Lung (tissue), 17 donors: ENCODE measurements at places on chromosomes 5 and 9.

GRCh38 chr5:122775550-122776542 lies 966 bp downstream of the SNX2 start:
- peaks cover 3% of the 10 kb centered on the region for H3K36me3 ChIP-seq
- peak overlapping the region; percentile 94 for H3K4me3 ChIP-seq
- DNase-seq: peak; percentile 63
- H3K4me1 ChIP-seq: peaks cover 14% of the 10 kb centered on the region
- H3K27me3 ChIP-seq: no peaks in the 10 kb centered on the region

DNA sequence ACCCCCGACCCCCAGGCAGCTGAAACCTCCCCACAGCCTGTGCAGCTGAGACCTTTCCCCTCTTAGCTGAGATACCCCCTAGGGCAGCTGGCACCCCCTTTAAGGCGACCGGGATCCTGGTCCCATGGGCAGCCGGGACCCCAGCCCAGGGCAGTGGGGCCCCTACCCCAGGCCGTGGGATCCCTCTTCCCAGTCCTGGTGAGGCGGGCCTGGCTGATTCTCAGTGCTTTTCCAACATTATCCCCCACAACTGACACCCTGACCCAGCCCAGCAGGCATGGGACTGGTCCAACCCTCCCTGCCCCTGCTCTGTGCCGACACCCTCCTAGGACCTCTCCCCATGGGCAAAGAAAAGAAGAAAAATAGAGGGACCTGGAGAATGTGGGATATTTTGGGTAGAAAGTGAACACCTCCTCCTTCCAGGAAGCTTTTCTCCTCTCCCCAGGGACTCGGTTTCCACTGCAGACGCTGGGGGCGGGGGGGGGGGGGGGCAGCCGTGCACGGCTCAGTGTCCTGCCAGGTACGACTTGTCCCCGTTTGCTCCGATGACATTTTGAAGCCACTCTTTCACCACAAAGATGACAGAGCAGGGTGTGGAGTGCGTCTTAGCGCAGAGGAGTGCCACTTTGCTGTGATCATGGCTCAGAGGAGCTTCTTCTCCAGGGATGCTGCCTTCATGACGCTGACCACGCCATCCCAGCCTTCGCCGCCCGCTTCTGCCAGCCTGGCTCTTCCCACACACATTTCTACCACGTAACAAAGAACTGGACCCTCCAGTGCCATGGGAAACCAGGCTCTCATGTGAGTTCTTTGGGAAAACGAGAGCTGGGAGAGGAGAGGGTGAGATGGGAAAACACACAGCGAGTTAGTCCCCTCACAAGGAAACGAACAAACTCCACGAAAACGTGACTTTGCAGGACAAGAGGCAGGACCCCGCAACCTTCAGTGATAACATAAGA lies 47.5 kb downstream of the MRPL36 start:
- no peaks in the 10 kb centered on the region for H3K4me1 ChIP-seq
- H3K4me3 ChIP-seq: no peak overlapping the region
- DNase-seq: no peak
- H3K27ac ChIP-seq: no peak overlapping the region
- H3K36me3 ChIP-seq: no peaks in the 10 kb centered on the region

DNA sequence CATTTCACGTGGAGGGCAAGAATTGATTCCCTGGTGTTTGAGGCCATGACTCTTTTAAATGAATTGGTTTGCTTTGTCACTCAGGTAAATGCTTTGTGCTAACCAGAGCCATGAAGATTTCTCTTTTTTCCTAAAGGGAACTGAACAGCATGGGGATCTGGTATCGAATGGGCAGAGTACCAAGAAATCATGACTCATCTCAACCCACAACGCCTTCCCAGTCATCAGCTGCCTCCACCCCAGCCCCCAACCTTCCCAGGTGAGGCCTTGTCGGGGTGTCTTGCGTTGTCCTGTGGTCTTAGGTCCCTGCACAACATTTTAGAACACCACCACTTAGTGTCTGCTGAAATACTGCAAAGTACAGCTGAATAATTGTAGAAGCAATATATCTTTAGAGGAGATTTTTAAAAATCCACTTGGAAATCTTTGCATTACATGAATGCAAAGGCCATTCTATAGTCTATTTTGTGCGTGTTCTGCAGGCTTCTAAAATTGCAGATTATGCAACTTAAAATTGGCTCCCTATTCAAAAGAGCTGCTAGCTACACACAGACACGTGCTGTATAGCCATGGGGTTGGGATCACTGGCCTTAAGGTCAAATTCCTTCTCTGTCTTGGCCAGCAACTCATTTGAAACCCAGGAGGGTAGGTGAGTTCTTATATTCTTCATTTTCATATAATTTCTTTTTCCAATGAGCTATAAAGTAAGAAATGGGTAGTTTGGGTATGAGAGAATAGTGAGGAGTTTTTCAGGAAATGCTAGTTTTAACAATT lies 69.0 kb downstream of the MVB12B start:
- H3K36me3 ChIP-seq: peaks cover 6% of the 10 kb centered on the region
- H3K27me3 ChIP-seq: no peaks in the 10 kb centered on the region
- H3K4me1 ChIP-seq: peaks cover 17% of the 10 kb centered on the region
- H3K4me3 ChIP-seq: no peak overlapping the region
- H3K27ac ChIP-seq: no peak overlapping the region

DNA sequence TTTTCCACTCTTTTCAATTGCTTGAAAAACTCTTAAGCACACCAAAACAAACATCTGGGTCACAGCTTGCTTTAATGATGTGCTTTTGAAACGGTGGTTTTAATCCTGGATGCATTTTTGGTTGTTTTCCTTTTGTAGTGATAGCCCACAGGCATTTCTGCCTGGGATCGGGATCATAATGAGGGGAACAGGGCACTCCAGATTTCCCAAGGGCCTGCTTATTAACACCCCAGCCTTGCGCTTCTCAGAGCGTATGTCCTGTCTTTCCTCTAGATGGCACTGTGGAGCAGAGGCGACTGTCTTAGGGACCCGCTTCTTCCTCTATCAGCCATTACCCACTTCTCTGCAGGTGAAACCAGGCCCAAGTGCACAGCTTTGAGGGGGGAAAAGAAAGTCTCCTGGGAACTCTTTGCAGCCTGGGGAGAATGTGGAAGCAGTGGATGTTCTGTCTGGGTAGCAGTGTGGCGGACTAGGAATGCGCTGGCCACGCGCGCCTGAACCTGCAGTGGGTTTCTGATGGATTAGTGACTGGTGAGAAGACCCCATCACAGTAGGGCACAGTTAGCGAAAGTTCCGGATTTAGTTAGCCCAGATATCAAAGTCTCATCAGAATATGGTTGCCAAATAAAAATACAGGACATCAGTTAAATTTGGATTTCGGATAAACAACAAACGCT lies 190.1 kb downstream of the GNA14 start:
- no peaks in the 10 kb centered on the region for H3K27me3 ChIP-seq
- no peak overlapping the region for H3K4me3 ChIP-seq
- peak; percentile 85 for DNase-seq
- peaks cover 8% of the 10 kb centered on the region for H3K4me1 ChIP-seq
- no peak overlapping the region for H3K27ac ChIP-seq
- H3K36me3 ChIP-seq: no peaks in the 10 kb centered on the region

DNA sequence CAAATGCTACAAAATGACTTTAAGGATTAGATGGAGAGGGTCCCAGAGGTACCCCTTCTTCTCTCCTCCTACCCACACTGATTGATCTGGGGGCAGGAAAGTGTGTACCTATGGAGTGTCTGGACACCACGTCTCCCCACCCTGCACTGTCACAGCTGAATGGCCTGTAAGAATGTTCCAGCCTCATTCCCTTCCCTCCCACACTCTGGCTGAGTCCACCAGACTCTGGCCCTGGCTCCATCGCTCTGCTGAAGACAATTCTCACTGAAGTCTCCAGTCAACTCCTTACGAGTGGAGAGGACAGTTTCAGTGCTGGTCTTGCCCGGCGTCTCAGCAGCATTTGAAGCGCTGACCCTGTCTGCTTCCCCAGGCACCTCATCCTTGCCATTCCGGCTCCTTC lies 105.8 kb downstream of the TTLL11 start:
- no peak overlapping the region for H3K27ac ChIP-seq
- H3K36me3 ChIP-seq: no peaks in the 10 kb centered on the region
- no peak for DNase-seq
- no peak overlapping the region for H3K4me3 ChIP-seq
- no peaks in the 10 kb centered on the region for H3K4me1 ChIP-seq

DNA sequence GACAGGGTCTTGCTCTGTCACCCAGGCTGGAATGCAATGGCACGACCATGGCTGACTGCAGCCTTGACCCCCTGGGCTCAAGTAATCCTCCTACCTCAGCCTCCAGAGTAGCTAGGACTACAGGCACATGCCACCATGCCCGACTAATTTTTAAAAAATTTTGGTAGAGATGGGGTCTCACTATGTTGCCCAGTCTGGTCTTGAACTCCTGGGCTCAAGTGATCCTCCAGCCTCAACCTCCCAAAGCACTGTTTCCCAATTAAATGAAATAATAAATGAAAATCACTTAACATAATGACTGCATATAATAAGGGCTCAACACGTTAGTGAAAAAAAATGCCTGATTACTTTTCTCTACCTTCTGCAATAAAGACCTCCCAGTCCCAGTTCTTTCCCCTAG lies 71.0 kb downstream of the UGCG start:
- no peak overlapping the region for H3K4me3 ChIP-seq
- no peak overlapping the region for H3K27ac ChIP-seq
- no peaks in the 10 kb centered on the region for H3K27me3 ChIP-seq
- no peaks in the 10 kb centered on the region for H3K4me1 ChIP-seq

- no peaks in the 10 kb centered on the region for H3K27me3 ChIP-seq
- no peaks in the 10 kb centered on the region for H3K36me3 ChIP-seq
- peak within 1 kb of the TSS; percentile 97 for H3K4me3 ChIP-seq
- peaks cover 4% of the 10 kb centered on the region for H3K4me1 ChIP-seq
Observed at GRCh38 chr9:88388203-88388885, at the start of gene SPIN1. TSS of gene SPIN1 (plus strand) at chr9:88388444. CDS start at chr9:88426540, 38,096 bp downstream.

- H3K4me3 ChIP-seq: no peak overlapping the region
- peaks cover 45% of the 10 kb centered on the region for H3K4me1 ChIP-seq
- no peak for DNase-seq
- H3K27me3 ChIP-seq: no peaks in the 10 kb centered on the region
- H3K27ac ChIP-seq: peak overlapping the region; percentile 43
Observed at GRCh38 chr9:110148384-110148783, 59.6 kb downstream of the C9orf152 start.

GRCh38 chr5:102663749-102664530 lies 91.2 kb upstream of the PAM start:
- no peaks in the 10 kb centered on the region for H3K4me1 ChIP-seq
- peak overlapping the region; percentile 21 for H3K27ac ChIP-seq
- no peak overlapping the region for H3K4me3 ChIP-seq
- no peaks in the 10 kb centered on the region for H3K36me3 ChIP-seq
- no peak for DNase-seq

- H3K4me1 ChIP-seq: peaks cover 54% of the 10 kb centered on the region
- H3K27me3 ChIP-seq: no peaks in the 10 kb centered on the region
- DNase-seq: peak; percentile 77
- no peaks in the 10 kb centered on the region for H3K36me3 ChIP-seq
- H3K4me3 ChIP-seq: no peak overlapping the region
Observed at GRCh38 chr5:38707352-38708210, 138.2 kb upstream of the OSMR start.

DNA sequence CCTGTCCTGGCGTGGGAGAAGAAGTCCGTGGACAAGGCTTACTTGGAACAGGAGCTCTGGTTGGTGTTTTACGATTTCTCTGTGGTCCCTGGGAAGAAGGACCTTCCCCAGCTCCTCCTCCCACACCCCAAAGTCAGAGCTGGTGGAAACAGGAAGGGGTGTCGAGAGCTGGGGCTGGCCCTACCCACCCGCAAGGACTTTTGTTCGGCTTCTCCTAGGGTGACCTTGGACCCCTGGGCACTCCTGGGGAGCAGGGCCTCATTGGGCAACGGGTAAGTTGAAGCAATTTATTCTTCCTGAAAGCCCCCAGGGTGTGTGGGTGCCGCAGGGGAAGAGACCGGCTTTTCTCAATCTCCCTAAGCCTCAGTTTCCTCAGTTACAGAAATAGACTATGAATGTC lies 53.9 kb upstream of the ORM1 start:
- H3K27ac ChIP-seq: no peak overlapping the region
- DNase-seq: no peak
- H3K4me1 ChIP-seq: no peaks in the 10 kb centered on the region
- H3K4me3 ChIP-seq: no peak overlapping the region

DNA sequence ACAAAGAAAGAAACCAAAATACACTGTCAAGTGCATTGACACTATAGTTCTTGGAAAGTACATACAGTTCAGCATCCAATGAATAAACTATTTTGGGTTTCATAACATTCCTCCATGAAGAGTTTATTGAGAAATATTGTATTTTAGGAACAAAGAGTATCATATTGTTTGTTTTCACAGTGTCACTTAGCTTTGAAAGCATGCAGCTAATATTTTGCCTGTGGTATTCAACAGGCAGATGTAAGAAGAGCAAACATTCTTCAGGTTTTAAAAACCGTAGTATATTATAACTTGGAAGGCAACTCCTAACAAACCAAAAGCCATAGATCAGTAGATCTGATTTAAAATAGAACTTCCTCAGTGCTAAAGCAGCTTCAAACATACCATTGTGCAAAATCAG lies 4.5 kb downstream of the PRELID2 start:
- H3K27ac ChIP-seq: no peak overlapping the region
- H3K36me3 ChIP-seq: no peaks in the 10 kb centered on the region
- no peak overlapping the region for H3K4me3 ChIP-seq
- no peak for DNase-seq

GRCh38 chr9:125744616-125745015 lies 2.6 kb upstream of the PBX3 start:
- no peaks in the 10 kb centered on the region for H3K36me3 ChIP-seq
- peaks cover 3% of the 10 kb centered on the region for H3K4me1 ChIP-seq
- no peak overlapping the region for H3K27ac ChIP-seq
- H3K4me3 ChIP-seq: no peak overlapping the region
- no peaks in the 10 kb centered on the region for H3K27me3 ChIP-seq

DNA sequence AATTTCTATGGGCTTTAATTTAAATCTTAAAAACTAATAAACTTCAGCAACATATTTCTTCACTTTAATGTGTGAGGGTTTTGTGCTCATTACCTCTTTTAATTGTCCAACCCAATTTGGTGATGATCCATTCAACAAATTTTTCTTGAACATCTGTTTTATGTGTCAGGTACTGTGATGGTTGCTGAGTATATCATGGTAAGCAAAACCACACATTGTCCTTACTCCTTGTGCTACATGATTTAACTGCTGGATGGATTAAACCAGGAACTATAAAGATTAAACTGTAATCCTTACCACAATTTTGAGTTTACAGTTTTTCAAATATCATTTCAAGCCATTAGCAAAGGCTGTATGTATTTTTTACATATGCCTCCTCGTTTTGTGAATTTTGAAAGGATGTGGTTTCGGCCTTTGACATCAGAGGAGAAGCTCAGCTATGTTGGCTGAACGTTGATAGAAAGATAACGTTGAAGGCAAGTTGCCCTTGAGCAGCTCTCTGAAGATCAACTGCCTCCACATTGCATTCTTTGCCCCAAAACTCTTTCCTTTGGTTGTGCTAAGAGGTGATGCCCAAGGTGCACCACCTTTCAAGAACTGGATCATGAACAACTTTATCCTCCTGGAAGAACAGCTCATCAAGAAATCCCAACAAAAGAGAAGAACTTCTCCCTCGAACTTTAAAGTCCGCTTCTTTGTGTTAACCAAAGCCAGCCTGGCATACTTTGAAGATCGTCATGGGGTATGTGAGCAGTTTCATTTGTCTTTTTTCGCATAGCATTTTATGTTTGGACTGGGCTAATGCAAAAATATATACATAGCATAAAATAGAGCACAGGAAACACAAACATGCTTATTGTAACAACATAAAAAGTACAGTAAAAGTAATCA lies at the start of gene ITK:
Gene ITK, plus strand, starts transcription at position 467 of the 891 bp plus-strand sequence. Its CDS starts 138 bp downstream, at position 605.
- no peak for DNase-seq
- H3K36me3 ChIP-seq: no peaks in the 10 kb centered on the region
- H3K4me1 ChIP-seq: no peaks in the 10 kb centered on the region
- H3K27me3 ChIP-seq: no peaks in the 10 kb centered on the region
- no peak within 1 kb of the TSS for H3K4me3 ChIP-seq
- no peak within 1 kb of the TSS for H3K27ac ChIP-seq
